ENCODE measurements at places on chromosomes 6 and 20.

- no peak for DNase-seq
Observed at GRCh38 chr20:2289475-2289874, 6.3 kb upstream of the TGM3 start.

DNA sequence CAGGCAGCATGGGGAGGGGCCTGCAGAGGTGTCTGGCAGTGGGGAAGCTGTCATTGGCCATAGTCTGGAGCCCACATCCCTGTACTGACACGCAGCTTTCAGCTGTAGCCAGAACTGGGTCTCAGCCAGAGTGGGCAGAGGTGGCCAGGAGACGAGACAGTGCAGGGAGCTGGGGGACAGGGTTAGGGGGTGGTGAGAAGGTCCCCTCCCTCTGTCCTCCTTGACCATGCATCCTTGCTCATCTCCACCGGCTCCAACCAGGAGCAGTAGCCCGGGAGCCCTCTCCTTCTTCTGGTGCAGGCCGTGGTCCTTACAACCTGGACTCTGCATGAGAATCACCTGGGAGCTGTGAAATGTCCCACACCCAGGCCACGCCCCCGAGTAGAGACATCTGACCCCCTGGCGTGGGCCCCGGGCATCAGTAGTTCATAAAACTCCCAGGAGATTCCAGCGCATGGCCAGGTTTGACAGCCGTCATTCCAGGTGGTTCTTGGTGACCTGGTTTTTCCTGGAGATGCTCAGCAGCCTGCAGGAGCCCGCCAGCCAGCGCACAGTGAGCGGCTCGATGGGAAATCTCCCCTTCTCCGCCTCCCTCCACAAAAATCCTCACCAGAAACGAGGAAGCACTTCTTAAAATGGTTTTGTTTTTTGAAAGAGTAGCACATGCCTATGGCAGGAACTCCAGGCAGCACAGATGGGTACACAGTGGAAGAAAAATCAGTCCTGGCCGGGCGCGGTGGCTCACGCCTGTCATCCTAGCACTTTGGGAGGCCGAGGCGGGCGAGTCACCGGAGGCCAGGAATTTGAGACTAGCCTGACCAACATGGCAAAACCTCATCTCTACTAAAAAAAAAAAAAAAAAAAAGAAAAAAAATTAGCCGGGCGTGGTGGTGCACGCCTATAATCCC lies 56.2 kb downstream of the ADNP start:
- no peak for DNase-seq

GRCh38 chr20:38128691-38129090 lies 36.4 kb downstream of the TGM2 start:
- no peak for DNase-seq

DNA sequence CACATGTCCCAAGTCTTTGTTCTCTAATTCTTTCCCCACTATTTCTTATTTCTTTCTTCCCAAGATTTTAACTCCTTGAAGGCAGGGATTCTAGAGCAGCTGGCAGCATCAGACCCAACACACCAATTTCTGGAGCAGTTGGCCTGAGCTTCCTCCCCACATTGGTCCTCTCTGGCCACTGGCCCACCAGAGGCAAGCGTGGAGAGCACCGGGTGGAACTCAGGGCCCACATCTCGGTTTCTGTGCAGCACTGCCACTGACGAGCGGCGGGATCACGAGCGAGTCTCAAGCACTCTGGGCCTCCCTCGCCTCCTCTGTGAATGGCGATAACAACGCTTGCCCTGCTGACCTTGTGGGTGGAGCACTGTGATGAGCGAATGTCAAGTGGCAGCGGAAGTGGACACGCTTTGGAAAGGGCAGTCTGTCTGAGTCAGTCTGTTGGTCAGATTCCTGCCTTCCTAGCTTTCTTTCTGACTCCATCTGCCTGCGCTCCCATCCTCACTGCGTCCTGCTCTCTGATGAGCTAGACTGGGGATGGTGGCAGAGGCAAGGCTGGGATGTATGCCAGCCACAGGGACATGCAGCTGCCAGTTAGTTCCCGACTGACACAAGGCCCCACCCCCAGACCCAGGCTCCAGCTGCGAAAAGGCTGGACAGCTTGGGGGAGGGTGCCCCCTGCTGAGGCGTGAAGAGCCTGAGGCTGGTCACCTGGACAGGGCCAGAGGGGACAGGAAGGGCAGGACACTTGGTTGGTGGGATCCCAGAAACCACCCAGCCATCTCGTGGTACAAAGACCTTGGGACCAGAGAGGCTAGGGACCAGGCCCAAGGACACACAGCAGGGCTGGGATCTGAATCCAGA lies 4.5 kb upstream of the SPDEF start:
- peak; percentile 39 for DNase-seq

DNA sequence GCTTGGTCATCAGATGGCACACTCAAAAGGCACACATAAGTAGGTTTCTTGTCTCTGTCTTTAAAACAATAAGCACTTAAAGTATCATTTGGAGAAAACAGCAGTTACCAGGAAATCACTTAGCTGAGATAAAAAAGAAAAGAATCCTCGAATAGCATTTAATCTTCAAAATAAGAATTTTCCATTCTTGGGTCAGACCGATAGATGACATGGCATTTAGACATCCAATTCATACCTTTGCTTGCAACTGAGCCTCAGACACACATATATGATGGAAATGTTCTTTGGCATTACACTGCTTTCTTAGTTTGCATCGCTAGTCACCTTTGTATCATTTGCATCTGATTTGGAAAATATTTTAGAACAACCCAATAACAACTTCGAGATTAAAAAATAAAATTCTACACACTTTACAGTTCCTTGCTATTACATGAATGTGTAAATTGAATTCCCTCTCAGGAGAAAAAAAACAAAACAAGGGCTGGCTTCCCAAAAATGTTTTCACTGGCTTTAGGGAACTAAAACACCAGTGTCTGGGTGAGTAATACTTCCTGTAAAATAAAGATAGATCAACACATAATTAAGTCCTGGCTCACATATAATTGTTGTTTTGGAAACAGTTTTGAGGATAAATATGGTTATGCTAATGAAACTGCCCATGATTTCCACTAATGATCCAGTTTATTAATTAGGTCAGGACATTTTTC lies 1.3 kb upstream of the RNF217 start:
- no peak for DNase-seq

GRCh38 chr6:54108271-54108670 lies 3.0 kb upstream of the MLIP start:
- no peak for DNase-seq

GRCh38 chr6:121418346-121418745 lies 17.1 kb upstream of the GJA1 start:
- DNase-seq: no peak

DNA sequence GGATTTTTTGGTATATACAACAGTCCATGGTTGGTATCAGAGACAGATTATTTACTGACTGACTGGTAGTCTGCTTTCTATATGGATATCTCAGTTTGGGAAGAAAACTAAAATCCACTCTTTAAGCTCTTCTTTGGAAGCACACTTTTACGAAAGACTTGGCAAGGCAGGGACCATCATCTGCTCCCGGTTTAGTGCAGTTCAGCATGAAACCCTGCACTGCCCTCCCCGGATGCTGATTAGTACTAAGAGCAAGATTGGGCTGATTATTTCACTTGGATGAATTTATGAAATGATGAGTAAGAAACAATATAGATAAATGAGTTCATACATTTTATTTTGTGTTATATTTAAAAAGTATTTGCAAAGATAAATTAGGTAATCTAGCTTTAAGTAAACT lies 56.3 kb downstream of the RGS17 start:
- no peak for DNase-seq

DNA sequence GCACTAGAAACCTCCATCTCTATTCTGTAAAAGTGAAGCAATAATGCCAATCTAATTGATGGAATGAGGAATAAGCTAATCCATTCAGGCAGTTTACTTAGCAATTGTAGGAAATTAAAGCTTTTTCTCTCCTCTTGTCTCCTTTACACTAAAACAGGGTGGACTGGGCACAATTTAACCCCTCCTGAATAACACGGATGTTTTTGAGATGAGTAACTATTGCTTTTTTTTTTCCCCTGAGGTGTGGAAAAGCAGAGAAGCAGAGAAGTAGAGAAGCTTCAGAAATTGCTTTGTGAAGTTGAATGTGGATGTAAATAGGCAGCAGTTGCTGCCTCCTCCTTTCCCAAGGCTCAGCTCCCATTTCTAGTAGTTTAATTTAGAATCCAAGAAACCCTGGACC lies 40.0 kb upstream of the GCNT2 start:
- no peak for DNase-seq

Measured in WTC11 (cell line).